HCT116 (cell line): ENCODE measurements at places on chromosomes 4 and X. TPM values are rescaled to one million over a fixed set of nuclear protein-coding genes. Genes with fewer than 3 reads are reported as not detected.

Gene KLHL13
- total RNA-seq = 4.2 TPM

DNA sequence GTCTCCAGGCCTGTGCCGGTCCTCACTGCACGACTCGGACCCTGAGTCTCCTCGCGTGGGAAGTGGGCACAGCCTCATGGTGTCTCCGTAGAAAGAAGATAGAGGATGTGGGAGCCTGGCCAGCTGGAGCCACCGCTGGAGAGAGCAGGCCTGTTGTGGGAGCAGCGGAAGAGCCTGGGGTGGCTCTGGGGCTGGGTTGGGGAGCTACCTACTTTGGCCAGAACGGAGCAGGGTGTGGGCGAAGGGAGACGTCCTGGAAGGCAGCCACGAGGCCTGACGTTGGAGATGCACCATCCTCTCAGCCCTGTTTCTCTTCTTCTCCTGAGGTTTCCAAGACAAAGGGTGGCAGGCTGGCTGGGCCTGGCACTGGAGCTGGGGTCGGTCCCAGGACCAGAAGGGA is 93.8 kb downstream of the SORCS2 start:
- no peaks in the 10 kb centered on the region for H3K4me1 ChIP-seq
- H3K27ac ChIP-seq = no peak overlapping the region
- DNase-seq = no peak
- H3K27me3 ChIP-seq = 0 out of 2 replicates have a peak, but pooled peaks cover 5% of the 10 kb centered on the region

GRCh38 chr4:16289897-16290554 is 63.8 kb upstream of the TAPT1 start:
- no peak overlapping the region for H3K27ac ChIP-seq
- H3K4me1 ChIP-seq = no peaks in the 10 kb centered on the region
- no peaks in the 10 kb centered on the region for H3K36me3 ChIP-seq
- no peak overlapping the region for H3K4me3 ChIP-seq
- H3K27me3 ChIP-seq = peaks cover 17% of the 10 kb centered on the region

GRCh38 chr4:10088135-10089010 is 28.2 kb downstream of the WDR1 start:
- no peak for DNase-seq
- H3K27ac ChIP-seq = no peak overlapping the region
- no peak overlapping the region for H3K4me3 ChIP-seq
- no peaks in the 10 kb centered on the region for H3K27me3 ChIP-seq

GRCh38 chr4:78864405-78865024 is 74.7 kb downstream of the PAQR3 start:
- H3K4me3 ChIP-seq = no peak overlapping the region
- no peaks in the 10 kb centered on the region for H3K4me1 ChIP-seq
- no peaks in the 10 kb centered on the region for H3K36me3 ChIP-seq
- no peaks in the 10 kb centered on the region for H3K27me3 ChIP-seq

DNA sequence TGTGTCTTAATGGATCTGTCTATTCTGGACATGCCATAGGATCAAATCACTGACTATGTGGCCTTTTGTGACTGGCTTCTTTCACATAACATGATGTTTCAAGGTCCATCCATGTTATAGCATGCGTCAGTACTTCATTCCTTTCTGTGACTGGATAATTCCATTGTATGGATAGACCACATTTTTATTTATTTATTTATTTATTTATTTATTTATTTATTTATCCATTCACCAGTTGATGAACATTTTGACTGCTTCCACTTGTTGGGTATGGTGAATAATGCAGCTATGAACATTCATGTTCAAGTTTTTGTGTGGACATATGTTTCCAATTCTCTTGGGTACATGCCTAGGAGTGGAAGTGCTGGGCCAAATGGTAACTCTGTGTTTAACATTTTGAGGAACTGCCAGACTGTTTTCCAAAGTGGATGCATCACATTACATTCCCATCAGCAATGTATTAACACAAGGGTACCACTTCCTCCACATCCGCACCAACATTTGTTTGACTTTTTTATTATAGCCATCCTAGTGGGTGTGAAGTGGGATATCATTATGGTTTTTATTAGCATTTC is 14.0 kb downstream of the RTL5 start:
- DNase-seq = no peak
- H3K4me3 ChIP-seq = no peak overlapping the region
- no peaks in the 10 kb centered on the region for H3K36me3 ChIP-seq
- H3K4me1 ChIP-seq = no peaks in the 10 kb centered on the region
- H3K27me3 ChIP-seq = no peaks in the 10 kb centered on the region

Gene XAGE2
- total RNA-seq = not detected

Gene TEX13B
- total RNA-seq = not detected

Gene FAM47E
- 0.91 TPM for total RNA-seq

GRCh38 chrX:94686071-94686470 is 1012.1 kb downstream of the FAM133A start:
- H3K27me3 ChIP-seq = no peaks in the 10 kb centered on the region
- H3K36me3 ChIP-seq = no peaks in the 10 kb centered on the region
- DNase-seq = no peak
- no peak overlapping the region for H3K4me3 ChIP-seq
- no peaks in the 10 kb centered on the region for H3K4me1 ChIP-seq

- H3K4me3 ChIP-seq = no peak overlapping the region
- H3K4me1 ChIP-seq = peaks cover 5% of the 10 kb centered on the region; the same call in 1 of the 2 replicates
- no peaks in the 10 kb centered on the region for H3K27me3 ChIP-seq
- DNase-seq = no peak
Measured at GRCh38 chrX:22800806-22801205, 199.0 kb upstream of the DDX53 start.

Gene GSX2
- not detected for total RNA-seq

- no peak overlapping the region for H3K27ac ChIP-seq
- no peaks in the 10 kb centered on the region for H3K4me1 ChIP-seq
- H3K27me3 ChIP-seq = no peaks in the 10 kb centered on the region
- no peak overlapping the region for H3K4me3 ChIP-seq
- H3K36me3 ChIP-seq = no peaks in the 10 kb centered on the region
- no peak for DNase-seq
Measured at GRCh38 chrX:64187762-64188150, 17.8 kb downstream of the AMER1 start.

- H3K27ac ChIP-seq = no peak overlapping the region
- peaks cover 3% of the 10 kb centered on the region; the same call in 1 of the 2 replicates for H3K4me1 ChIP-seq
- H3K36me3 ChIP-seq = no peaks in the 10 kb centered on the region
Measured at GRCh38 chr4:89299153-89299791, 8.3 kb downstream of the GPRIN3 start.

Gene FOXP3
- total RNA-seq = 0.15 TPM

DNA sequence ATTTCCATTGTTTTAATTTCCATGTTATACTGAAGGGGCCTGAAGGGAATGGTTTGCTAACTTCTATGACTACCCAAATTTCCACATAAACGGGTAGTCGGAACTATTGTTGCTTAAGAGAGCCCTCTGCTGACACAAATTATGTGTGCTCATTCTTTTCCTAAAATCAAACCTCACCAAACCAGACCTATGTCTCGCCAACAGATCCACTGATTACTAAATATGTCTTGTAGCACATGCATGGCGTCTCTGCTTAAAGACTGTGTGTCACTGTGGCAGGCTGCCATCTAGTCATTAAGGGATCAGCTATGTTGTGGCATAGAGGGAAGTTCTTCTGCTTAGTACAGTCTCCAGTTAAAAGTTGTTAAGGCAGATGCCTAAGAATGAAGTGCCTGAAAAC is 25.1 kb downstream of the PIR start:
- H3K36me3 ChIP-seq = no peaks in the 10 kb centered on the region
- H3K4me3 ChIP-seq = no peak overlapping the region
- no peak for DNase-seq
- H3K27me3 ChIP-seq = no peaks in the 10 kb centered on the region
- no peak overlapping the region for H3K27ac ChIP-seq
- H3K4me1 ChIP-seq = peaks cover 6% of the 10 kb centered on the region; the same call in 1 of the 2 replicates

Gene ANXA3
- 158 TPM for total RNA-seq

DNA sequence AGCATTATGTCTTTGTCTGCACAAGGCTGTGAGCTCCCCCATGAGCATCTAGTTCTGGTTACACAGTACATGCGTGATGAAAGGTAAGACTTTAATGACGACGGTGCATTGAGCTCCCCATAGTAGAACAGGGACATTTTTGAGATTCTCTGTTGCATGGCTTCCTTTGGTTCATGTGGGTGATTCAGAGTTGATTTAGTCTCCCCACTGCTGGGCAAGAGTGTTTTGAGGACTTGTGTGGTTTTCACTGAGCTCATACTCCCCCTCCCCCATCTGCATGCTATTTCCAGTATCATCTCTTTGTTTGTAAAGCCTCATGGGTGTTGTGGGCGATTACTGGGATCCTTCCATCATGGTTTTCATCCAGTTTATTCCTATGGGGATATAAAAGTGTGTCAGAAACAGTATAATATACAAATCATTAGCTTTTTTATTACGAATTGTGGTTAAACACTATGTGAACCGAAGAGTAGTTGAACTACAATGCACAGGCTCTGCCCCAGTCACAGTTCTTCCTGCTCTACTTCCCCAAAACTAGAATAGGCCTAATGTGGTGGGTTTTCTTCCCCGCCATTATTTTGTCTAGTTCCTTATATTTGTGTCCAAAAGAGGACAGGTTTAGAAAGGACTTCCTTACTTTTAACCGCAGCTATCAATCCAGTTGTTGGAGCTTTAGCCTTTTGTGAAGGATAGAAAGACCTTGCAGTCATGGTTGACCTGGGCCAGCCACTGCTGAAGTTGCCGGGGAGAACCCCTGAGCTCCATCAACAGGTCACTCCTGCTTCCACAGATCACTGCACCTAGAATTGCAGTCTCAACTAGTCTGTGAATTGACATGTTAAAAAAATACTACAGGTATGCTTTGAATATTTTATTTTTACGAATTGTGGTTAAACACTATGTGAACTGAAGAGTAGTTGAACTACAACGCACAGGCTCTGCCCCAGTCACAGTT is 30.4 kb downstream of the KIT start:
- H3K36me3 ChIP-seq = no peaks in the 10 kb centered on the region
- H3K27ac ChIP-seq = no peak overlapping the region
- no peak overlapping the region for H3K4me3 ChIP-seq
- H3K27me3 ChIP-seq = peaks cover 19% of the 10 kb centered on the region; the same call in 1 of the 2 replicates
- DNase-seq = no peak

DNA sequence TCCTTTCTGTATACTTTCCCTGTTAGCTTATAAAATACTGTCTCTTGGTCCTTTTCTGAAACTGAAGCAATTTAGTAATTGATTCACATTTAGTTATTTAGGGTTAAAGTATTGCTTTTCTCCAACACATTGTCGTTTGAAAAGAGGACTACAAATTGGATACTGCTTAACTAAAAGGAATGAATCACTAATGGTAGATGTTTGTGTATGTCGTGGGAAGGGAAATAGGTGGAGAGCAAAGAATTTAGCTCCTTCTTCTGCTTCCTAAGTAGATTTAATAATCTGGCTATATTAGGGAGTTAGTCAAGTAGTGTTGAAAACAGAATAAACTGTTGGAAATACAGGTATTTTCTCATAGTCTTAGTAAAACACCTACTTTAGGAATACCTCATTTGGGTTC is 27.9 kb downstream of the SLAIN2 start:
- no peak overlapping the region for H3K27ac ChIP-seq
- H3K4me1 ChIP-seq = no peaks in the 10 kb centered on the region
- H3K27me3 ChIP-seq = no peaks in the 10 kb centered on the region
- no peak overlapping the region for H3K4me3 ChIP-seq
- no peak for DNase-seq
- H3K36me3 ChIP-seq = no peaks in the 10 kb centered on the region

DNA sequence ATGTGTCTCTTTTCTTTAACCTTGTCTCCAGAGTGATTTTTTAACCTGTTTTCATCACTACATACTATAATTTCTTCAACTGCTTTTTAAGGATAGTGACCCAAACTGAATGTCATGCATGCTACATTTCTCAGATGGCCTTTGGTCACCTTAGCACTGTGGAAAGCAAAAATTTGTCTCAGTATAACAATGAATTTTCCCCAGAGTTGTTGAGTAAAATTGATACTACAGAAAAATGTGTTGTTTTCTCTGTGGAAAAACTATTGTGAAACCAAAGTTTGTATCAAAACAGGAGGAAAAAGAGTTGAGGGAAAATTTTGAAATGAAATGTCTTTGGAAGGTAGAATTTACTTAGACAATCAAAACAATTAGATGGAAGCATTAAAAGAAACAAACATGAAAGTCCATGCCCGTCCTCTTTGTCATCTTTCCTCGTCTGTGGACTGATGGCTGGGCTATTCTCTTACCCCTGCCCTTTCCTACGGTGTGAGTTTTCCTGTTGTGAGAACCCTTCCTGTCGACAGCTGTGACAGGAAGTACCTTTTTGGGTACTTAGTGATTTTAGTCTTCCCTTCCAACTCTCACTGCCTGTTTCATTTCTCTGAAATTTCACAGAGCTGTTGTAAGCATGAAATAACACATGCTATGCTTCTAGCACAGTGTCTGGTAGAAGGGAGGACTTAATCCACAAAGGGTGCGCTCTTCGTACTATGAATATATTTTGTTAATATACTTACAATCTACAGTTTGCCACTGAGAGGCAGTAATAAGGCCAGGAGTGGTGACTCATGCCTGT is 50.8 kb downstream of the LRP2BP start:
- H3K4me3 ChIP-seq = no peak overlapping the region
- H3K27ac ChIP-seq = no peak overlapping the region
- no peaks in the 10 kb centered on the region for H3K27me3 ChIP-seq
- H3K4me1 ChIP-seq = no peaks in the 10 kb centered on the region
- peaks cover 6% of the 10 kb centered on the region for H3K36me3 ChIP-seq
- no peak for DNase-seq

Gene PPA2
- 98.5 TPM for total RNA-seq

DNA sequence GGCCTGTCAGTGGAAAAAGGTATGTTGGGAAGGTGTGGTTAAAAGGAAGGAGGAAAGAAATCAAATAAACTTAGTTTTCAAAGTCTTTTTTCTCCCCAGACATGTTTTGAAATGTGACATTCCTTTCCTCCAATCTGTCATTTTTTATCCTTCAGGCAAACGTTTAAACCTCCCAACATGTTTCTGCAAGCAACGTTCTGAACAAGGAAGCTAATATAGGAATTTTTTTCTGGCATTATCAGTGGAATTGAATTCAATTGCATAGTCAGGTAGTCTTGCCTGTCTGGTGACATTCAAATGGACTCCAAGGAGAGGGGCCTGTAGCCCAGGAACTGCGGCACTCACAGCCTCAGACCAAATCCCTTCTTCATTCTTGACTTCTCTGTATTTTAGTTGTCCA is 30.0 kb upstream of the RASSF6 start:
- no peaks in the 10 kb centered on the region for H3K36me3 ChIP-seq
- H3K27me3 ChIP-seq = no peaks in the 10 kb centered on the region
- H3K27ac ChIP-seq = no peak overlapping the region
- no peak overlapping the region for H3K4me3 ChIP-seq

Gene MND1
- total RNA-seq = 29.9 TPM

GRCh38 chr4:53779025-53779424 is 187.7 kb upstream of the LNX1 start:
- no peak overlapping the region for H3K4me3 ChIP-seq
- DNase-seq = no peak
- peaks cover 38% of the 10 kb centered on the region for H3K27me3 ChIP-seq

DNA sequence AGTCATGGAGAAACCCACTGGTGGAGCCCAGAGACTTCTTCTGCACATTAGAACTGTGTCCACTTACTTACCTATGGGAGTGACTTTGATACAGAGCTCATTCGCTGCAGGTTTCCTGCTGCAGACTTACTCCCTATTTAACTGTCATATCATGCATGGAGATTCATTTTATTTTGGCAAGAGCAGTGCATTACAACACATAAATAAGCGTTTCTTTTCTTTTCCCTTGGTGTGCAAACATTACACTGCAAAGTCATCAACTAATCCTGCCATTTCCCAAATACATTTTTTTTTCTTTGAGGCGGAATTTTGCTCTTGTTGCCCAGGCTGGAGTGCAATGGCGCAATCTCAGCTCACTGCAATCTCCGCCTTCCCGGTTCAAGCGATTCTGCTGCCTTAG is 230.9 kb upstream of the SFRP2 start:
- H3K36me3 ChIP-seq = no peaks in the 10 kb centered on the region
- H3K27me3 ChIP-seq = no peaks in the 10 kb centered on the region
- H3K4me3 ChIP-seq = no peak overlapping the region
- no peak for DNase-seq

Gene HSD17B13
- 0.81 TPM for total RNA-seq
